Activated CD4-positive, alpha-beta memory T cell treated with anti-CD3 and anti-CD28 coated beads, Interleukin-2, amount 10 ng/mL, durations not matched to agents 7 days and 5 days (primary cell): ENCODE measurements at places on chromosomes 16 and 17. TPM values are rescaled to one million over a fixed set of nuclear protein-coding genes. Genes with fewer than 3 reads are reported as not detected.

The PRR35 gene
- not detected for total RNA-seq

The LPCAT2 gene
- 1.3 TPM for total RNA-seq

The SAMD14 gene
- 0.68 TPM for total RNA-seq

The CDH5 gene
- total RNA-seq = not detected

The ACSF3 gene
- total RNA-seq = 45.3 TPM
